ENCODE measurements at places on chromosomes 3 and 15.

GRCh38 chr3:139308560-139308959 is 35.3 kb upstream of the MRPS22 start:
- DNase-seq, result no peak

DNA sequence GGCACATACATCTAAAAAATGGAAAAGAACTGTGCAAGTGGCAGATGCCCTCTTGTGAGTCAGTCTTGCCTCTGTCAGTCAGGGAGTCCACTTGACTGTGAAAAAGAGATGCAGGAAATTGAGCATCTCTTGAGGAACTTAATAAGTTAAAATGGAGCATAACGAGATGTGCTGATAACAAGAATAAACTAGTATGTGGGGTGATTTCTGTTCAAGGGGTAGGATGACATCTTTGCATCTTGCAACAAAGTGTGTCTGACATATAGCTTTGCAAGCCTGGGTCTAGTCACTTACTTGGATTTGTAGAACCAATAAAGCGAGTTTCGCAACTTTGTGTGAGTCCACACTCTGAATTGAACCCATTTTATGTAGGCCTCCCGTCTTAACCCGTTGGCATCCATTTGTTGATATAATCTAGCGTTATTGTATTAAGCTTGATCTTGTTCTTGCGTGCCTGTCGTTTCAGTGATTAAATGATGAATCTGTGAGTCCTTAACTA is 2.2 kb downstream of the USP3 start:
- DNase-seq, result no peak

DNA sequence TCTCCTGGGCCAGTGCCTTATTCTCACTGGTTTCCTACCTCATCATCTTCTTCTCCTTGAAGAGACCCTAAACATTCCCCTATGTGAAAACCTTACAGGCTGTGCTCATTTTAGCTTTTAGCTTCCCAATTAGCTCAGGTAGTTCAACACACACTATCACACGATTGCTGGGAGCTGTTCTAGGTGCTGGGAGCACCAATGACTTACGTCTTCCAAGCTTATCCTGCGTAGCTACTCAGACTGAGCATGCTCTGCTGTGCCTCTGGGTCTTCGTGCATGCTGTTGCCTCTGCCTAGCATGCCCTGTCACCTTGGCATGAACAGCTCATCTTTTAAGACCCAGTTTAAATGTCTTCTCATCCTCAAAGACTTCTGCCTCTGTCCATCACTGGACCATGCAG is 55.7 kb upstream of the APEH start:
- no peak for DNase-seq

GRCh38 chr15:33907326-33907725 is 61.0 kb upstream of the CHRM5 start:
- no peak for DNase-seq

- no peak for DNase-seq
Measured at GRCh38 chr3:177982034-177982433, 554.2 kb upstream of the KCNMB2 start.

DNA sequence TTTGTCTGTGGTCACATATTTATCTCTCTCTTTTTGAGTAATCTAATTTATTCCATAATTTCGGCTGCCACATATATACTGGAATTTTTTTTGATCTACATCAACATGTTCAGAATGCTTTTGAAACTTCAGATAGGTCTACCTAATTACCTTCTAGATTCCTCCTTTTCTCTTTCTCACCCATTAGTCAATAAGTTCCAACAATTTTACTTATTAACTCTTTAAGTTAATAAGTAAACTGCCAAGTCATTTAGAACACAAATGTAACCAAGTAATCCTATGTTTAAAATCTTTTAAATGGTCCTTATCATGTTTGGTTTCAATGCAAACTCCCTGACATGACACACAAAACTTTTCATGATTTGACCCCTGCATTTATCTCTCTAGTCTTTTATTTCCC is 410.5 kb downstream of the UNC13C start:
- no peak for DNase-seq

DNA sequence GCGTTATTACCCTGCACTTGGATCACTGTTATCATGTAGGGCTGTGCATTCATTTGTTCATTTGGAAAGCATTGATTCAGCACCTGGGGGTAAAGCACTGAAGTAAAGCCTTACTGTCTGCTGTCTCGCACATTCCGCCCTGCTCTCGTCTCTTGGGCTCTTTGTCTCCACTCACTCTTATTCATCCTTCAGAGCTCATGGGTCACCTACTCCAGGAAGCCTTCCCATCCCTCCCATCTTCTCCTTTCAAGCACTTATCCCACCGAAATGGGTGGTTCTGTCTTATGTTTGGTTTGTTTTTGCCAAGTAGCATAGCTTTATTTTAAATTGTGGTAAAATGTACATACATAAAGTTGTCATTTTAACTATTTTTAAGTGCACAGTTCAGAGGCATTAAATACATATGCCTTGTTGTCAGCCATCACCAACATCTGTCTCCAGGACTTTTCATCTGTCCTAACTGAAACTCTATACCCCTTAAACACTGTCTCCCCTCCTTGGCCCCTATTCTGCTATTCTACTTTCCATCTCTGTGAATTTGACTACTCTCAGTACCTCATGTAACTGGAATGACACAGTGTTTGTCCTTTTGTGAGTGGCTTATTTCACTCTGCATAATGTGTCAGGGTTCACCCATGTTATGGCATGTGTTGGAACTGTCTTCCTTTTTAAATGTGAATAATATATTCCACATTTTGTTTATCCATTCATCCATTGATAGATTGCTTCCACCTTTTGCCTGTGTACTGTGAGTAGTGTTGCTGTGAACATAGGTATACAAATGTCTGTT is 9.3 kb downstream of the DIS3L start:
- no peak for DNase-seq

DNA sequence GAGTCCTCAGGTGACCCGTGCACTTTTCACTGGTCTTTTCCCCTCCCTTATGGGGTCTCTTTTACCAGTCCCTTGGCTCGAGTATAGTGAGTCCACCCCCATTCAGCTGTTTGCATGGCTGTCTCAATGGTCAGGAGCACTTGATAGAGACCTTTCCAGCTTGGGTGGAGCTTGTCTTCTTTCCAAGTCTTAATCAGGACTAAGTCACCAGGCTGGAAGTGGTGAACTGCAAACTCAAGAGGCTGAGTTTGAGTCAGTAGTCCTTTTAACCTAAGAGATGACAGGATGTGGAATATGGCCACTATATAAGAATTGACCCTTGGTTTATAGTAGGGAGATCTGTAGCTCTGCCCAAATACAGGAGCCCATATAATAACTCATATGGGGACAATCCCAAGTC is 279.7 kb downstream of the PYDC2 start:
- no peak for DNase-seq

GRCh38 chr15:59138243-59138642 is 33.3 kb downstream of the CCNB2 start:
- peak; percentile 42 for DNase-seq

Data from stimulated activated CD4-positive, alpha-beta T cell treated with anti-CD3 and anti-CD28 coated beads, Interleukin-15, amount 100 ng/mL, for 48 hours (primary cell).